ENCODE measurements at places on chromosomes 5 and 9.

GRCh38 chr9:129946246-129946995, 96.6 kb downstream of the FNBP1 start:
- DNase-seq: no peak

DNA sequence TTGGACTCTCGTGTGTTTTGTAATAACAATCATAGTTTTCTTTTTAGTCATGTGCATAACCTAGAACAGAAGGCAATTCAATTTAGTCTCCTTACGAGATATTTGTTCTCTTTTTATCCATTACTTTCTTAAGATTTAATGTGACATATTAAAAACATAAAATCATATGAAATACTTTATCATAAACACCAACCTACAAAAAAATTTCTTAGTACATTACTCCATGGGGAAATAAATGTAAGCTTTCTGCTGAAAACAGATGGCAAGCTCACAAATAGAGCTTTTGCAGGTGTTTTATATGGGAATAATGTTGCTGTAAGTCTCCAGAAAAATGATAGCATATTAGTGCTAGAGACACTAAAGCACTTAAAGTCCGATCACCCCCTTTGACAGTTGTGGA, 1035.2 kb upstream of the ARRDC3 start:
- DNase-seq: no peak

- DNase-seq: no peak
These were observed 23.1 kb downstream of the SMAD5 start for GRCh38 chr5:136155761-136156160.

- peak; percentile 58 for DNase-seq
These were observed 478 bp downstream of the RAB14 start for GRCh38 chr9:121201045-121201737.

DNA sequence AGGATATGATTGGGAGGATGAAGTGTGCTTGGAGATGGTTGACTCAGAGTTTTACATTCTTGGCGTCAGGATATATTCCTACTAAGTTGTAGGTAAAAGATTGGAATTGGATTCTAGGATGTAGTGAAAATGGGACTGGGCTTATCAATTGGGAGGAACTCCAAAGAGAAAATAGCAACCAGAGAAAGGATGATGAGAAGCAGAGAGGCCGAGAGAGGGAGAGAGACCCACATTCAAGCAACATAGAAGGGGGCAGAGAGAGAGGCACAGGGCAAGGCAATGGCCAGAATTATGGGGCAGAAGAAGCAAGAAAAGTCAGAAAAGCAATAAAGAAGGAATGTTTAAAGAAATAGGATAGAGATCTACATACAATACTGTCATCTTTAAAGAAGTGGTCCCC, 217.9 kb upstream of the ACTBL2 start:
- no peak for DNase-seq

DNA sequence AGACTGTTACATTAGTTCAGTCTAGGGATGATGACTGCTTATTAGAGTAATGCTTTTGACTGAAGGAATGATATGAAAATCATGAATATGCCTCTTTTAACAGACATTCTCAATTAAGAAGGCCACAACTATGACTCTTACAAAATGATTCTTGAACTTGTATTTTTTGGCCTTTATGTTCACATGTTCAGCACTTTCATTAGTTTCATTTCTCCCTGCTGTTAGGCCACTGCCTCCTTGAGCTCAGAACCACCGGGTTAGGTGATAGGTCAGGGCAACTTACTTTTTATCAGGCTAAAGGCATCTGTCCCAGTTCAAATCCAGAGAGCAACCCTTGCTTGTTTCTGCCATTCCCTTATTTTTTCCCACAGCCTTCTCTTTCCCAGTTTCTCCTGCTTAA, 235.2 kb upstream of the ELL2 start:
- DNase-seq: no peak

GRCh38 chr9:113599646-113600022, 136.1 kb downstream of the RGS3 start:
- DNase-seq: no peak

- DNase-seq: no peak
These were observed 50.4 kb downstream of the PPIC start for GRCh38 chr5:122985954-122986721.

- DNase-seq: no peak
These were observed 319.5 kb upstream of the TNC start for GRCh38 chr9:115437418-115437817.

DNA sequence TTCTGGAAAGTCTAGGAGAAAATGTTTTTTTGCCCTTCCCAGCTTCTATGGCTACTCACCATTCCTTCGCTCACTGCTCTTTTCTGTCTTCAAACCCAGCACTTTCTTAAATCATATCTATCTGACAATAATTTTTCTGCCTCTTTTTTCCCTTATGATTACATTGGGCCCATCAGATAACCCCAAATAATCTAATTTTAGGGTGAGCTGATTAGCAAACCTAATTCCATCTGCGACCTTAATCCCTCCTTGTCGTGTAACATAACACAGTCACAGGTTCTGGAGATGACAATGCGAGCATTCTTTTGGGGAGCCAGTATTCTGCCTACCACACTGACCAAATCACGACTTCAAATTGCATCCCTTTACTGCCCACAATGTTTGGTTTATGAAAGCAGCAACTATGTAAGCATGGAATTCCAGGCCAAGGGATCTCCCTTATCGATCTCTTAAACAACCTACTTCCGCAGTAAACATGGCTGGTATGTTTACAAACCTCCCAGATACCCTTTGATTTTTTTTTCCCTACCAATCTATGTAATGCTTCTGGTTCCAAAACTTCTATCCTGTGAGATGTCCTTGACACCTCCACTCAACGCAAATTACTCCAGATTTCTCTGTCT, 2122.2 kb downstream of the MAT2B start:
- no peak for DNase-seq

DNA sequence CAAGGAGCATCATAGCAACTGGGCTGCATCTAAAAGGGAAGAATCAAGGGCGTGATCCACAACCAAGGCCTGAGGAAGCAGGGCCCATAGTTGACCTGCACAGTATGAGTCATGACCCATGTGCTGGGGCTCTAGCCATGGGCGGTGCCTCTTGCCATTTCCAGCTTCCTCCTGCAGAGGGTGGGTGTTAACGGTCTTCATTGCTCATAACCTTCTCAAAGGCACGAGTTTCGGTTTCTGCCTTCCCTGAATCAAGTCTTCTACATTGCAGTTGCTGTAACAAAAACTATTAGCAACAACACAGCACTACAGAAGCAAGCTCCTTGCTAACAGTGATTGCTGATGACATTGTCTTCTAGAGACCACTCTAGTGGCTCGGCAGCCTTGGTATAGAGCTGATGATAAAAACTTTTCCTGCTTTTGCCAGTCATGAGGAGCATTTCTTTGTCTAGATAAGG, 66.9 kb downstream of the CTSL start:
- peak; percentile 20 for DNase-seq

- DNase-seq: no peak
These were observed 159.0 kb downstream of the TUSC1 start for GRCh38 chr9:25519286-25519685.

DNA sequence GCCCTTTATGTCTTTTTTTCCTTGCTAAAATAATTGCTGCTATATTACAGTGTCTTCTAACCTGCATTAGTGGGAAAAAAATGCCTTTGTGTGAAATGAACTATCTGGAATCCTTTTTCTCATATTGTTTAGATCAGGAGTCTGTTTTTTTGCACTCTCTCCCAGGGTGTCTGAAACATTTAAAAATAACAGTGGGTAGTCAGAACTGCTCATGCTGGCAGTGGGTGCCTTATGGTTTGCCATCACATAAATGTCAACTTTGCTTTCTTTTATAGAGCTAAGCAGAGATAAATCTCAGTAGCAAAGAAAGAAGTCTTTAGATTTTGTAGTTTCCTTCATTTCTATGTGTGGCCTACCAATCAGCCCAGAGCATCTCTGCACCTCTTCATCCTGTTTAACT, 347.8 kb upstream of the RGMB start:
- no peak for DNase-seq

DNA sequence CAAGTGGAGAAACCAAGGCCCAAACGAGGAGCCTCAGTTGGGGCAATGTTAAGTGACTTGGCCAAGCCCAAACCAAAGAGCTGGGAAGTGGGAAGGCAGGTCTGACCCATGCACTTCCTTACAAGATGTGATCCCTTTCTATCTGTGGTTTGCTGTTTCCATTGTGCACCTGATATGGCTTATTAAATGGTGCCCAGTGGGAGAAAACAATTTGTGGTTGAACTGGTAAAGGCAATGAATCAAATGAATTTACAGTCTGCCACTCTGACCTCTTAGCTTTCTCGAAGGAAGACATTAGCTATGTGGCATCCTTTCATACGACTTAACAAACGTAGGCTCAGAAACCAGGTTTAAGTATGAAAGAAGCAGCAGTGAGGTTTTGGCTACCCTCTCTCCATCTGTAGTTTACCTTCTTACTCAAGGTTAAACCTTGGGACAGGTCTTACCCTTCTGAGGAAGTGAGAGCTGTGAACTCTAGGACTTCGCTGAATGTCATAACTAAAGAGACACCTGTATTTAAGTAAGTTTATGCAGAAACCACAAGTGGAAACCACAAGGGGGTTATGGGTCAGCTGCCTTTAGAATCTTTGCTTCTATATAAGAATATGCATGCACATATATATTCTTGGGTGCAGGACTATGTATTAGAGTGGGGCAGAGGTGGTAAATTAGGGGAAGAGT, 100.5 kb upstream of the SPATA31D4 start:
- no peak for DNase-seq

DNA sequence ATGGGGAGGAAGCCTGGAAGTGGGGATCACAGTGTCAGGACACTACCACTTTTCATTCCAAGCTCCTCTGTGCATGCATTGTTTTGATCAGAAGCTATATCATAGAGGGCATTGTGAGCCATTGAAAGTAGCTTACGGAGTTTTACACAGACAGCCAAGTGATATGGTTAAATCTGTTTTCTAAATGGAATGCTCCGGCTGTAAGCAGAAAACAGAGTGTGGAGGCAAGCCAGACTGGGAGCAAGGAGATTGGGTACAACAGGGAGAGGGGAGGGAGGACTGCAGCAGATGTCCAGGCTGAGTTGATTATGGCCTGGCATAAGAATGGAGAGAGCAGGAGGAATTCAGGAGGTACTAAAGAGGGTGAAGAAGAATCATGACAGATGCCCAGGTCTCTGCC, 15.5 kb upstream of the SOWAHA start:
- no peak for DNase-seq

DNA sequence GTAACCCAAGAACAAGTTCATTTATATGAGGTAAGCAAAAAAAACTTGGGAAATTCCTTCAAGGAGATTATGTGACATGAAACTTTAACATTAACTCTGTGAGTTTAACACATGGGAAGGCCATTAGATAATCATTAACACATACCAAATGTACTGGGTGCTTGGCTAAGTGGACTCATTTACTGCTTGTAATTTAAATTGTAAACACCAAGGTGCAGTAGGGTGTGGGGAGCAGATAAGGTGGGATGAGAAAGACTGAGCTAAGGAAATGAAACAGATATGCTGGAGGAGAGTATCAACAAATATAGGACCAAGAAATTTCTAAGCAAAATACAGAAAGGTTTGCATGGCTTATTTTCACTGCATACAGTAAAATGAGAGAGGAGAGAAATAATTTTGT, 2384.8 kb upstream of the ACO1 start:
- DNase-seq: no peak

DNA sequence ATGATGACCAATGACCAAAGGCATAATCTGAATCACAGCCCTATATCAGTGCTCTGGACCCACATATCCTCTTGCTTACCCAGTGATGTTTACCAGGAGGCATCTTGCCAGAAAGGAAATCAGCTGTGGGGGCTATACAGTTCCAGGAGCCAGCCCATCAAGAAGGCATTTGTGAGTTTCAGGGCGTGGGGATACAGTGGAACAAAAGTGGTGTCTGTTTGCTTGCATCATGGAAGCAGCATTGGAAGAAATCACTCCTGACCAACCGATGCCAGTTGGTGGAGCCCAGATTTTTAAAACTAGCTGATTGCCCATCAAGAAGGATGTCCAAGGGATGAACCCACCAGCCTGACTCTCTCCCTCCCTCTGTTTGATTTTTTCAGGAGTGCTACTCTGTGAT, 106.5 kb upstream of the EGFLAM start:
- DNase-seq: no peak

DNA sequence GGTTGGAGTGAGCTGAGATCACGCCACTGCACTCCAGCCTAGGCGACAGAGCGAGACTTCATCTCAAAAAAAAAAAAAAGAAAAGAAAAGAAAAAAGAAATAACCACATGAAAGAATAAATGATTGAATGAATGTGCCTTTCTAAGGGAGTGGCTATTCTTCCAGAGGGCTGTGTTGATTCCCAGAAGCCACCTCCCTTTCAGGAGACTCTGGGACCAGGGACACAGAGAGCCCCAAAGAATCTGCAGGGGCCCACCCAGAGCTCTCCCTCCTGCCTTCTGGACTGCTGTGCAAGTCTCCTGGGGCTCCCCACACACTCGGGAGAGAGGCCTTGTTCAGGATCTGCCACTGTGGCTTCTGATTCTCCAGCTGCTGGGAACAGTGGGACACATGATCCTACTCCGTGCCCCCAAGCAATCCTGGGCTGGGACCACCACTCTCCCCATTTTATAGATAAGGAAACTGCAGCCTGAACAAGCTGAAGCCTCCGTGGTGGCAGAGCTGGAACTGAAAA, 23.6 kb downstream of the CAMK2A start:
- DNase-seq: no peak

DNA sequence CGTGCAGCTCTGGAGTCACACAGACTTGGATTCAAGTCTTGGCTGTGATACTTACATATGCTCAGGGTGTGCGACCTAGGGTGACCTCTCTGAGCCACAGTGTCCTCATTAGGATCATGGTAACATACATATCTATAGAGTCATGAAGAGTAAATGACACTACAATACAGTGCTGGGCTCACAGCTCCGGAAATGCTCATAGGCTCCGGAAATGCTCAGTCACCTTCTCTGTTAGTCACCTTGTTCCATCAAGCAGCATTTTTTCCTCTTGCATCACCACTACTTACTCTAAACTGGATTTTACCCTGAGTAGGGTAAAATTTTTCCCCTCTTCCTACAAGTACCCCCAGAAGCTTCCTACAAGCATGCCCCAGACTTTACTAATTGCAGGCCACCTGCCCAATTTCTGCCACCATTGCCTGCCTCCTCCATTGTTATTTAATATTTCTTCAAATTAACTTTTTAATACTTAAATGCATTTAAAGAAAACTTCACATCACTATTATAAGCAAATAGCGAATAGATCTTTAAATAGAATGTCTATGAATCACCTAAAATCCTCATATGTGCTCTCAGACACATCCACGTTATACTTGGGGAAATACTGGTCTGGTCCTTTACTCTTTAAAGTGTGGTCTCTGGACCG, 147.6 kb upstream of the SPRY4 start:
- DNase-seq: peak; percentile 35

- no peak for DNase-seq
These were observed 4.0 kb downstream of the LPCAT1 start for GRCh38 chr5:1519631-1520210.

- no peak for DNase-seq
These were observed 79.9 kb upstream of the FBXL17 start for GRCh38 chr5:108461628-108462367.

DNA sequence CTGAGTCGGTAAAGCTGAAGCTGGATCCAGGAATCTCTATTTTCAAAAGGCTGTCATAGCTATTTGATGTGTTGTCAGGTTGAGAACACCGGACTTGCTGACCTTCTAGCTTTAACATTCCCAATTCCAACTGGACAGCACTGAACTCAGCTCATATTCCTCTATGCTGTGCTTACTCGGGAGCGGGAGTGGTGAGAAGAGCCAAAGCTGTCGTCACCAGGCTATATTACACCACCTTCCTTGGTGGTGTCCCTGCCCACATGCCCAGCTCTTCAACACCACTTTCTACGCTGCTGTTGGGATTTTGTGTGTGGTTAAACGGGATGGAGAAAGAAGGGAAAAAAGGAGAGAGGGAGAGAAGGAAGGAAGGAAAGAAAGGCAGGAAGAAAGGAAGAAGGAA, 653.6 kb downstream of the RAB3C start:
- DNase-seq: no peak

Data from activated CD8-positive, alpha-beta memory T cell treated with anti-CD3 and anti-CD28 coated beads, Interleukin-2, amount 50 U/mL, for 4 hours (primary cell).